ENCODE measurements at places on chromosomes 5 and 9.
A peak's percentile ranks its signal among the peaks of the same experiment; 100 is the strongest.

DNA sequence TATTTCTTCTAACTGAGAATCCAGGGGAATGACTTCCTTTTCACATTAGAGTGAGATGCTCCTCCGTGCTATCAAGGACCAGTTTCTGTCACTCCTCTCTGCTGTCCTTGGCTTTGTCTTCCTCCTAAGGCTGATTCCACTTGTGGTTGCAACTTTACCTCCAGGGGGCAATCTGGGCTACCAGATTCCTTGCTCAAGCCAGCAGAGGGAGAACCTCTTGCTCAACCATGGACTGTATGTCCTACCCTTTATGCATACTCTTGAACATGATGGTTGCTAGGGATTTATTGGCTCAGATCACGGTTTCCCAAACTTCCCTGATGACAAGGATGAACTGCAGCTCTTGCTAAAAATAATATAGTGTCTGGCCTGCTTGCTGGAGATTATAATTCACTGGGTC is 24.0 kb downstream of the NNT start:
- peak; percentile 69 for DNase-seq

- DNase-seq: no peak
These were observed 7.7 kb downstream of the ZCCHC7 start for GRCh38 chr9:37128051-37128450.

GRCh38 chr9:4750023-4750673 is 9.1 kb upstream of the AK3 start:
- DNase-seq: peak; percentile 40

DNA sequence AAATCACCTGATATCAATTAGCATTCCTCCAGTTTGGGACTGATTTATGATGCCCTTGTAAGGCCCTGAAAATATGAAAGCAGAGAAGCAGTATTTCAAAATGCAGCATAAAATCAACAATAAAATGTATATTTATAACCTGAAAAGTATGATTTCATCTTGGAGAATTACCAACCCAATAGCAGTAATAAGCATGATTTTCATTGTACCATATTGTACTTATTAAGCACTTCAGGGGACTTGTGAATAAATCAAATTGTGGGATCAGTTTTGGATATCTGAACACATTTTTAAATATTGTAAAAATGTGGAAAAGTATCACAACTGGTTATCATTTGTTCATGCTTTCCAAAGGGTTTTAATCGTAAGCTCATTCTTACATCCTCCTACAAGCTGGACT is 250.8 kb downstream of the DMRT2 start:
- DNase-seq: no peak

- no peak for DNase-seq
These were observed 120.4 kb upstream of the FST start for GRCh38 chr5:53359916-53360517.

GRCh38 chr9:108620767-108621166 is 235.0 kb downstream of the ACTL7B start:
- DNase-seq: no peak

GRCh38 chr9:87498046-87498810 is 561 bp downstream of the DAPK1 start:
- DNase-seq: no peak

DNA sequence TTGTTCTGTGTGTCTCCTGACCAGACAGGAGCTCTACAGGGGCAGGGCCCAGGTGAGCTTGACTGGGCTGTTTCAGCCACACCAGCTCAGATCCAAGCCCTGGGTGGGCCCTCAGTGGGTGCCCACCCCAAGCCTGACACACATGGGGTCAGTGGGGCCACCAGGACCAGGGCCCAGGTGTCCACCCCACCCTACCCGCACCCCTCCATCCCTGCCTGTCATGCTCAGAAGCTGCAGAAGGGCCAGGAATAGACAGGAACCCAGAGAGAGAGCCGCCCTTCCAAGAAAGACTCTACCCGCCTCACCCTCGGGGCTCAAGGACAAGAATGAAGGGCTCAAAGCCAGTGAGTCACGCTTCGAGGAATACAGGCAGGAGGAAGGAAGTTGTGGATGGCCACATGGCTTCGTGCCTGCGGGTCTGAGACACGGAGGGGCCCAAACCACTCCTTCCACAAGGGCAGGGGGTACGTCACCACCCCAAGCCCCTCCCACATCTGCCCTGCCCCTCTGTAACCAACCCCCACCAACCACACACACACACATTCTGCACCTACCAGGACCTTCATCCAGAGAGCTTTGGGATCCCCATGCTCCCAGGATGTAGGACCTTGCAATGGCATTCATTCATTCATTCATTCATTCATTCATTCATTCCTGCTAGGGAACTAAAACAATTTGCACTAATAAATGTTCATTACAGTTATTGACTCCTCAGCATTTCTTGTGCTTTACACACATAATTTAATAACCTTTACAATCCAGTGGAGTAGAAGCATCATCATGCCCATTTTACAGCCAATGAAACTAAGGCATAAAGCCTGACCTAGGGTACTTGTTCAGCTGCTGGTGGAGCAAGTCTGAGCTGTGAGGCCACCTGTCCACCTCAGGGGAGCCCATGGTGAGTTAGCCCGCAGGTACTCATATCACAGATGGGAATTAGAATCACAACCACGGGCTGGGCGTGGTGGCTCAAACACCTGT is 55.9 kb upstream of the STXBP1 start:
- DNase-seq: peak; percentile 86

DNA sequence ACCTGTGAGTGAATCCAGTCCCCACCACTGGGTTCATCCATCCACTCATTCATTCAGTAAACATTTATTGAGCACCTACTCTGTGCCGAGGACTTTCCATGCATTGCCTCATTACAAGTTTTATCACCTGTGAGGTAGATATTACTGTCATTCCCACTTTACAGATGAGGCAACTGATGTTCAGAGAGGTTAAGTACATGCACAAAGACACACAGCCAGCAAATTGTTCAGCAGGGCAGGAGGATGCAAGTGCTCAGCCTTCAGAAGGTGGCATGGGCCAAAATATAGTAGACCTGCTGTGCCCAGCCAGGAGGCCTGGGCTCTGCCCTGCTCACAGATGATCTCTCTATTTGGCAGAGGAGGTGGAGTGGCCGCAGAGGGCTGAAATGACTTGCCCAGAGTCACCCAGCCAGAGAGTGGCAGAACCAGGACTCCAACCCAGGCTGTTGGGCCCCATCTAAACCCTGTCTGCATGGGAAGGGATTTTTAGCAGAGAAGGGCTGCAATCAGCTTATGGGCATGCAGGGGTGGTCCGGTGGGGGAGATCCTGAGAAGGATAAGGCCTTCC is 7.6 kb upstream of the NEURL1B start:
- no peak for DNase-seq

GRCh38 chr5:3789519-3790193 is 194.0 kb downstream of the IRX1 start:
- DNase-seq: no peak

- DNase-seq: no peak
These were observed 250.5 kb downstream of the BNC2 start for GRCh38 chr9:16619914-16620520.

DNA sequence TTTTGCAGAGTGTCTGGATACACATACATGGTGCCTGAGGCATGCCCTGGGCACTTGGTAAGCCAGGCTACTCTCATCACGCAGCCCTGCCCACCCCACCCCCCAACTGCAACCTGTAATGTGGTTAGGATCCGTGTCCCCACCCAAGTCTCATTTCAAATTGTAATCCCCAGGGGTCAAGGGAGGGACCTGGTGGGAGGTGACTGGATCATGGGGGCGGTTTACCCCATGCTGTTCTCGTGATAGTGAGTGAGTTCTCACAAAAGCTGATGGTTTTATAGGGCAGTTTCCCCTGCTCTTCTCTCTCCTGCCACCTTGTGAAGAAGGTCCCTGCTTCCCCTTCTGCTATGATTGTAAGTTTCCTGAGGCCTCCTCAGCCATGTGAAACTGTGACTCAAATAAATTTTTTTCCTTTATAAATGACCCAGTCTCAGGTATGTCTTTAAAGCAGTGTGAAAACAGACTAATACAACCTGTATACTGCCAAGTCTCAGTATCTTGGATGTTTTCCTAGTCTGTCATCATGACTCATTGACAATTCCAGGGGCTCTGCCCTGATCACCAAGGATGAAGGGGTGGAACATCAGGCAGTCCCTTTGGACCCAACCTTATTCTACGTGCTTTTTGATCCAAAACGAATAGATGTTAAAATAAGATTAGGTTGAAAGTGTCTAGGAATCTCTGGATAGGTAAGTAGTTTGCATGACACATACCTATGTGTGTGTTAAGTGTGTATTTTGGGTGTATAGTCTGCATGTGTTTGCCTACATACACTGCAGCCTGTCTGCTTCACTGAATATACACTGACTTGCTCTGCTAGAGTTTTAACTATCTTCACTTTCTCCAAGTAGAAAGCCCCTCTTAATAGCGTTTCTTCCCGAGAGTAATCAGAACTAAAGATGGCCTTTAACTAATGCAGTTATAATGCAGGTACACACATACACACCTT is 293.8 kb downstream of the SLIT3 start:
- no peak for DNase-seq

GRCh38 chr5:124738681-124739633 is 7.5 kb downstream of the ZNF608 start:
- DNase-seq: no peak

- no peak for DNase-seq
These were observed 221.5 kb downstream of the MSX2 start for GRCh38 chr5:174945853-174946252.

DNA sequence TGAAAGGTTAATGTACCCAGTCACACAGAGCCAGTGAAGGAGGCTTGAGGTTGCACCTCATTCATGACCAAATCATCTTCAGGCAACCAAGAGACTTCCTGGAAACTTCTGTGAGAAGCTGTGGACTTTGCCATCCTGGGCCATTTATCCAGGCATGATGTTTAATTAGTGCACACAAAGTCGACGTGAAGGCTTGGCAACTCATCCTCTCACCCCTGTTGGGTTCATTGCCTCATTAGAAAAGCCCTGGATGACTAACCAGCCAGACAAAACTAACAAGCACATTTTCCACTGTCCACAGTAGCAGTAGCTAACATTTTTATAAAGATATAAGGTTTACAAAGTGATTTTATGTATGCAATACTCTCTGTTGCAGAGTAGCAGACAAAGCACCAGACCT is 65.7 kb upstream of the ZNF462 start:
- no peak for DNase-seq

GRCh38 chr5:68380078-68380477 is 164.5 kb downstream of the PIK3R1 start:
- no peak for DNase-seq

All from NCI-H460 (cell line).